Fibroblast of the conjunctiva (primary cell): ENCODE measurements at places on chromosomes 7 and 10.

- DNase-seq: peak; percentile 34
Measured at GRCh38 chr10:127922675-127923366, 15.9 kb downstream of the PTPRE start.

- DNase-seq: no peak
Measured at GRCh38 chr7:45985902-45986301, 64.8 kb upstream of the IGFBP3 start.

GRCh38 chr7:1130021-1130990 lies 29.7 kb downstream of the ZFAND2A start:
- no peak for DNase-seq

DNA sequence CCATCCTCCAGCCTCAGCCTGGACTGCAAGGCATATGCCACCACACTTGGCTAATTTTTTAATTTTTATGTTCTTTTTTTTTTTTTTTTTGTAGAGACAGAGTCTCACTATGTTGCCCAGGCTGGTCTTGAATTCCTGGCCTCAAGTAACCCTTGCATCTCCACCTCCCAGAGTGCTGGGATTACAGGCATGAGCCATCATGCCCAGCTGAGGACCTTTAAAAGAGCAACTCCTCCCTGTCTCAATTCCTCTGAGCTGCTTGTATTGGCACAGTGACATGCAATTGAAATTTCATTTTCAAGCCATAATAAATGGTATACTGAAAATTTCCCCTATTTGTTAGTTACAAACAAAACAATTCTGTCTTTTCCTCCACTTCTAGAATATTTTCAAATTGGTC lies 19.5 kb downstream of the DNAJB9 start:
- DNase-seq: no peak

DNA sequence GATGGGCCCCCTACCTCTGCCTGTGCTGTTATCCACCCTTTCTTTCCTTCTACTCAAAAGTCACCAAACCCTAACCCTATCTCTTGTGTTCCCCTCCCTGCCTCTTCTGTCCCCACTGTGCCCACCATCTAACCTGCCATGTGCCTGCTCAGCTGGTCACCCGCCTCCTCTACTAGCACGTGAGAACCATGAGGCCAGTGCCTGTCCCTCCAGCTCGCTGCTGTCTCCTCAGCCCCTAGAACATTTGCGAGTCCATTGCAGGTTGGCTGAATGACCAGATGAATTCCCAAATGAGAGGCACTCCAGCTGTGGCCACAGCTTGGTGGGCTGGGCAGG lies 129.0 kb downstream of the ARHGAP22 start:
- DNase-seq: no peak

GRCh38 chr10:101249171-101249581 lies 19.9 kb upstream of the LBX1 start:
- DNase-seq: no peak

- DNase-seq: no peak
Measured at GRCh38 chr7:155874010-155874409, 61.7 kb upstream of the SHH start.

GRCh38 chr7:132279718-132280117 lies 296.6 kb downstream of the PLXNA4 start:
- DNase-seq: no peak

DNA sequence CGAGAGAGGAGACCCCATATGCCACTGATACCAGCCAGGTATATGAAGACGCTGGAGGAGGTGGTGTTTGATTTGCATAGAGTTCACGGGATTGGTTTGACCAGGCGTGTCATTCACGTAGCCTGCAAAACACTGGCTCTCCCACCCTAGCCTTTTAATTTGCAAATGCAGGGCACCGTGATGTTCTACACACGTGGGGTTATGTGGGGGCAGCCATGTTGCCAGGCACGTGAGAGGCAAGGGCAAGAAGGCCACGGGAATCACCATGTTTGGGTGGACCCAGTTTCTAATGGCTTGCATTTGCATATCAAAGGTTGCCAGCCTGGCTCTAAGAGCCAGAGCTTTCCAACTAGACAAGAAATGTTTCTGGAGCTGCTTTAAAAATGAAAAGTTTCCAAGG lies 117.2 kb upstream of the LYZL1 start:
- no peak for DNase-seq

- no peak for DNase-seq
Measured at GRCh38 chr10:48390558-48390871, 84.0 kb downstream of the MAPK8 start.

DNA sequence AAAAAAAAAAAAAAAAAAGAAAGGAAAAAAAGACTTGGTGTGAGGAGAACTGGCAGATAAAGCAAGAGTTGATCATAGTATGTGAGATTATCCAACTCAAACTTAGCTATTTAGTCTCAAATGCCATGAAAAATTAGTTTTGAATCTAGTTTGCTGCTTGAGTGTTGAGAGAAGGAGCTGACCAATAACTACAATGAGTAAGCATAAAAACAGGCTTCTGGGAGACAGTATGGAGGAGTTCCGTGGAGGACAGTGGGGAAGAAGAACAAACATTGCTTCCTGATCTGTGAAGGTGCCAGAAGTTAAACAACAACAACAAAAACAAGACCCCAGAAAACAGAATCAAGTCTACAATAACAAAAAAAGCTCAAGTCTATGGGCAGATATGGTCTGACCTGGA lies 317.1 kb upstream of the POT1 start:
- no peak for DNase-seq

DNA sequence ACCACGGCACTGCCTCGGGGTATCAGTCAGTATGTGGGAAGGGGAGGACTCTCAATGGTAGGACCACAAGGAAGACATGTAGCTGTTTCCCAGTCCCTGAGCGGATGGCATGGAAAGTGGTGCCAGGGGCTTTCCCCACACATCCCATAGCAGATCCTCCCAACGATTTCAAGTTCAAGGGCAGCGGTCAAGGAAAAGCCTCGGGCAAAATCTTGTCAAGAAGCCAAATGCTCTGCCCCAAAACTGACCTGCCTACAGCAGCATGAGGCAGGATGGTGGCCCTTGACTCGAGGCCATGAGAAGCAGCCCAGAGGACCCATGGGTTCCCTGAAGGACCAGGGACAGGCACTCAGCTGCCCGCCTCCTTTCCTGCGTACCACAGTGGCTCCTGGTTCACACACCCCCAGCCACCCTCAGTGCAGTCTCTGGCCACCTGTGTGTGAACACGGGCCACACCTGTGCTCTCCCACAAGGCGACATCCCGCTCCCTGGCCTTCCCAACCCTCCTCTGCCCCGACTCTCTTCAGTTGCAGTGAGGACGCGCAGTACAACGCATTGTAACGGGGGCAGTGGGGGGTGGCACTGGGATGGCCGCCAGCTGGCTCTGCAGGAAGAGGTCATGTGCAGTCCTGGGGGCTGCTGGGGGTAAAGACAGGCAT lies 43.6 kb downstream of the CTBP2 start:
- no peak for DNase-seq

DNA sequence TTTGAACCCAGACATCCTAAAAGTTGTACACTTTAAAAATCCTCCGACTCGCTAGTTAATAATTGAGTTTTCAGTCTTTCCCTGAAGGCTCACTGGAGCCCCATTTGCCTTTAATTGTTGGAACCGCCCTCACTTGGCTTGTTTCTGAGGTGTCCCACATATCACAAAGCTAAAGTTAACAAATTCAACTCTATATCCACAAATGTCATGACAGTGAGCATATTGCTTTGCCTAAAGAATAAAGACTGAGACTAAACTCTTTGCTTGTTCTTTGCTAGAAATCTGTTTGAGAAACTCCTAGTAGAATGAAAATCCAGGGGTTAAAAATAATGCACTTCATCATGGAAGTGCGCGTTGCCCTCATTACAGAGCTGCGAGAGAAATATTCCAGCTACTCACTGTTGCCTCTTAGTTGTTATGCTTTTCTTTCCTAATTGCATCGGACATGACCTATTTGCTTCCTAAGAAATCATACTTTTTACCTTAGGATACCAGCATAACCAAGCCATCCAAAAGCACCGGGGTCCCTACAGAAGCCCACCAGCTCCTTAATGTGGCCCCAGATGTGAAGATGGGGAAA lies 752 bp downstream of the THSD7A start:
- DNase-seq: no peak

DNA sequence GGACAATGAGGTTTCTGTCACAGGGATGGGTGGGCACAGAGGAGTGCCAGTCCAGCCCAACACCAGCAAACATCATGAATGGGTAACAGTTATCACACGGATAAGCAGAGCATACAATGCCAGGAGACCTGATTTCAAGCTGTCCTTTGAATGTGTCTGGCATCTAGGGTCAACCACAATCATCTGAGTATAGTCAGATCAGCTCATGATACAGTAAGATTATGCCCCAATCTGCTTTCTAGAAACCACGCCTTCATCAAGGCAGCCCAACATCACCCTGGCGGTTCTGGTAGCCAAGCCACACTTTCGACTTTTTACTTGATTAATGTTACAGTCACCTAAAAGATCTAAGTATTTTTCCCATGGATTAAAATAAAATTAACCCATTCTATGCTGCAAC lies 10.5 kb downstream of the FAM171A1 start:
- DNase-seq: no peak

- no peak for DNase-seq
Measured at GRCh38 chr10:89677341-89677740, 24.0 kb upstream of the KIF20B start.

DNA sequence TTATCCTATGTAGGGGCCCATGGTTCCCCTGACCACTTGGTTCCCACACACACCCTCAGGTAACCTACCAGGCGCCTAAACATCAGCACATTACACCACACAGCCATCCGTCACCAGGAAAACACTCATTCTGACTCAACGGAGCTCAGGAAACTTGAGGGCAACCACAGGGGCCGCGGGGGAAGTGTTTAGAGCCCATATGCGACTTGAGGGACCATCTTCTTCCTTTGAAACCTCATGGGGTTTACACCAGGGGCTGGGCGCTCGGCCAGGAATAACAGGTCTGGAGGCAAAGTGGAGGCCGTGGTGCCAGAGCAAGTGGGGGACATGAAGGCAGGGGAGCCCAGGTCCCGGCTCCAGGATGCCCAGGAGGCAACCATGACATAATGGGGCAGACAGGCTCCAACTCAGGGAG lies 1.5 kb downstream of the STX1A start:
- DNase-seq: no peak

- no peak for DNase-seq
Measured at GRCh38 chr10:120996456-120997034, 145.4 kb downstream of the WDR11 start.

DNA sequence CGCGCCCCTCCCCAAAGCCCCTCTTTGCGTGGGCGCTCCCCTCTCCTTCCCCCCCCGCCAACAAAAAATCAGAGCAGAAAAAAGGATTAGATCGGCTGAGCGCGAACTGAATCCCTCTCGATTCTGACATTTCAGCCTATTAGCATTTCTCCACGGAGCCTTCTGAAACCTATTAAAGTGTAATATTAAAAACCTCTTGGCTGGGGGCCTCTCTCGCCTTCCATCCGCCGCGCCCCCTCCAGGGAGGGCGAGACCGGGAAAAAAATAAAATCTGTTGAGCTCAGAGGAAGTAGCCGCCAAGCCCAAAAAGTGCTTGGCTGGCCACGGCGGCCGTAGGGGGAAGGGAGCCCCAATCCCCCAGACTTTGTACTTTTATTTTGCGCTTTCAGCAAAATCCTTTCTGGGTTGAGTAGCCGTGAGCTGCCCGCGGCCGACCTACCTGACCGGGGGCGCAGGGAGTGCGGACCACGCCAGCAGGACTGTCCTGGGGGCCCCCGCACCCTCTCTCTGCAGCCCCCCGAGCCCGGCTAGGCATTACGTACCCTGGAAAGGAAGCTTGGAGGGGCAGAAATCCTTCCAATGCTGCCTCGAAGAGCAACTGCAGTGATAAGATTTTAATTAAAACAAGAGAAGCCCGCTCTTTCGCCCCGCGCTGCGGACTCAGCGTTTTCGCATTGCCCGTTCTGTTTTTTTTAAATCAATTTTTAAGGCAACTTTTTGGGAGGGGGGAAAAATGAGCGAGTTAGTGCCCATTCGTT lies 1.3 kb upstream of the TNRC18 start:
- no peak for DNase-seq

GRCh38 chr7:111835066-111835465 lies 272.8 kb upstream of the IMMP2L start:
- DNase-seq: peak; percentile 81

DNA sequence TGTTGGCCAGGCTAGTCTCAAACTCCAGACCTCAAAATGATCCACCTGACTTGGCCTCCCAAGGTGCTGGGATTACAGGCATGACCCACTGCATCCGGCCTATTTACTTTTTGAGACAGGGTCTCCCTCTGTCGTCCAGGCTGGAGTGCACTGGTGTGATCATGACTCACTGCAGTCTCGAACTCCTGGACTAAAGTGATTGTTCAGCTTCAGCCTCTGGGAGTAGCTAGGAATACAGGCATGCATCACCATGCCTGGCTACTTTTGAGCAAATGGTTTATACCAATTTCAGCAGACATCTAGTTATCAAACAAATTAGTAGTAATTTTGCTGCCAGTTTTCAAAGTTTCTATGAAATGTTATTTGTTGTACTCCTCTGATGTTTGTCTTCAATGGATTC lies 2.2 kb upstream of the WAC start:
- no peak for DNase-seq

GRCh38 chr7:192701-193480 lies 520 bp downstream of the FAM20C start:
- DNase-seq: no peak

DNA sequence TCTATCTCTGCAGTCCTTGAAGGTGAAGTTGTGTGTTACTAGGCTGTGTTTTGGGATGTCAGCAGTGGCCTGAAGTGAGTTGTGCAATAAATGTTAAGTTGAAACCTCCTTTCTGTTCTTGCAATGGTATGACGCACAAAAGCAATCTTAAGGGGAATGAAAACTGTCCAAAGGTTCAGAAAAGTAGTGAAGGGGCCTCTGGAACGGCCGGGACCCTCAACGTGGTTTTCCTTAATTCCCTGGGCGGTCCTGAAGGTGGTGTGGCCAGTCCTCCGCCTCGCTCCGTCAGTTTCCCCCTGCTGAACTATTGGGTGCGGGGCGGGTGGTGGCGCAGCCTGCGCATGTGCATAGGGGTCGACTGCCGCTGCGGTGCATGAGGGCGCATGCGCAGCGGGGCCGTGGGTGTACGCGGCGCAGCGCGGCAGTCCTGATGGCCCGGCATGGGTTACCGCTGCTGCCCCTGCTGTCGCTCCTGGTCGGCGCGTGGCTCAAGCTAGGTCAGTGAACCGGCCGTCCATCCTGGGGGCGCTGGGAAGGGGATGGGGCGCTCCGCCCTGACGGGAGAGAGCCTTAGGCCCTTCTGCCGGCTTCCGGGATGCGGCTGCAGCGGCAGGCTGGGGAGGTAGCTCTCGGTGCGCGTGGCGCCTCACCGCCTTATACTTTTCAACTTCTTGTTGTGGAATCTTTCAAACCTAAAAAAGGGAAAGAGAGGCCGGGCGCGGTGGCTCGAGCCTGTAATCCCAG lies at the start of gene SUMF2:
TSS of gene SUMF2 (plus strand) at position 405 of the 744 bp plus-strand sequence. CDS start at position 431, 26 bp downstream.
- DNase-seq: peak; percentile 84

- no peak for DNase-seq
Measured at GRCh38 chr7:5214236-5214635, 24.2 kb downstream of the WIPI2 start.

- DNase-seq: no peak
Measured at GRCh38 chr10:86292462-86293395, 73.9 kb downstream of the GRID1 start.

DNA sequence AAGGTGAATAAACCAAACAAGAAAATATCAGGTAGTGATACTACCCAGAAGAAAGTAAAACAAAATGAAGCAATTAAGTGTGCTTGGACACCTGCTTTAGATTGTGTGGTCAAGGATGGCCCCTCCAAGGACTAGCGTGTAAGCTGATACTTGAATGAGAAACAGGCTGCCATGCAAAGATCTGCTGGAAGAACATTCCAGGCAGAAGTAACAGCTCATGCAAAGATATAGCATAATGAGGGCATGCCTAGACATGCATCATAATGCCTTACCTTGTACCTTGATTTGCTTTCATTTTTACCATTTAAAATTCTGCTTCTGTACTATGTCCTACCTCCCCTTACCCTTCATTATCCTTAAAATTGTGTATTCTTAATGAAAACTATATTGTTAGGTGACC lies 74.8 kb upstream of the HDAC9 start:
- peak; percentile 18 for DNase-seq
